ENCODE measurements at places on chromosomes 3 and 15. TPM values are rescaled to one million over a fixed set of nuclear protein-coding genes. Genes with fewer than 3 reads are reported as not detected.

The GPR160 gene
- total RNA-seq = 12.5 TPM

The B4GALT4 gene
- total RNA-seq = 50.6 TPM

DNA sequence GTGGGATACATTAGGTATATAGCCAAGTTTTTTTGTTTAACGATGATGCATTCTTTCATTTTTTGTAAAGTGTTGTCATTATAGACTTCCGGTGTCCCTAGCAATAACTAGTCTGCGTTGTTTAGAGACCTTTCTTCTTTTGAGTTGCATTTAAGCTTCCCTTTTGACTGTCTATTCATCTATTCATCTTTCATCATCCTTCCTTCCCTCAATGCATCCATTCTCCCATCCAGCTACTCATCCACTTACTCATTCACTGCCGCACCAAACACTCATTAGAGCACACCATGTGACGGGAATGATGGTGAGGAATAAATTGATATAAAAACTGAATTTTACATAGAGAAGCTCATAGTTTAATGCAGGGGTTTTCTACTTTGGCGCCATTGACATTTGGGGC, 32.9 kb downstream of the OR4F15 start:
- no peak for DNase-seq

The CYP8B1 gene
- total RNA-seq = 2.6 TPM

DNA sequence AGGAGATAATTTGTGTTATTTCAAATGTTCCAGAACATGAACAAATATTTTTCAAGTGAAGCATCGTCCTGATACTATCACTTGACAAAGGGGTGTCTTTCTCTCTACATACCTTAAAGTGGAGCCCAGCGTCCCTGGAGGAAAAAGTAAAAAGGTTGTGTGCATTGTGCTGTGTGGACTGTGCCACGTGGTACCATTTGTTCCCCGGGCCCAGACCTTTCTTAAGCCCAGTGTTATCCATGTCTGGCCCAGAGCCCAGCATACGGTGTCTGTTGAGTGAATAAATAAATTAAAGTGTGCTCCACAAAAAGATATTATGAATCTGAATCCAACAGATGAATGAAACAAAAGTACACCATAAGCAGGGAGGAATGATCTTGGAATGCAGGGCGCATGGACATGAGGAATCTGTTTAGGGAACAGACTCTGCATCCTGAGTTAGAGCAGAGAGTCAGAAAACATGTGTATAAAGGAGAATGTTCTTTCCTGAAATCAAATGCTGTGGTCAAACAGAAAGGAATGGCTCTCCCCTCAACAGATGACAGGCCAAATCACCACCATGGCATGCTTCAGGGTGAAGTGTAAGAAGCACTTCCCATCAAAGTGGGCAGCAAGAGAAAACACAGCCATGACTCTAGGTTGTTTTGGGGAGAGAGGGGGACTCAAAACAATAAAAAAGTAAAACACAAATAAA, 8.1 kb upstream of the PRSS50 start:
- peak; percentile 86 for DNase-seq

GRCh38 chr3:3799173-3800079, at the start of gene LRRN1:
Gene LRRN1, plus strand, starts transcription at chr3:3799431. Its CDS starts 45,211 bp downstream, at chr3:3844642.
- peak; percentile 73 for DNase-seq

The SH2D7 gene
- total RNA-seq = 0.24 TPM

DNA sequence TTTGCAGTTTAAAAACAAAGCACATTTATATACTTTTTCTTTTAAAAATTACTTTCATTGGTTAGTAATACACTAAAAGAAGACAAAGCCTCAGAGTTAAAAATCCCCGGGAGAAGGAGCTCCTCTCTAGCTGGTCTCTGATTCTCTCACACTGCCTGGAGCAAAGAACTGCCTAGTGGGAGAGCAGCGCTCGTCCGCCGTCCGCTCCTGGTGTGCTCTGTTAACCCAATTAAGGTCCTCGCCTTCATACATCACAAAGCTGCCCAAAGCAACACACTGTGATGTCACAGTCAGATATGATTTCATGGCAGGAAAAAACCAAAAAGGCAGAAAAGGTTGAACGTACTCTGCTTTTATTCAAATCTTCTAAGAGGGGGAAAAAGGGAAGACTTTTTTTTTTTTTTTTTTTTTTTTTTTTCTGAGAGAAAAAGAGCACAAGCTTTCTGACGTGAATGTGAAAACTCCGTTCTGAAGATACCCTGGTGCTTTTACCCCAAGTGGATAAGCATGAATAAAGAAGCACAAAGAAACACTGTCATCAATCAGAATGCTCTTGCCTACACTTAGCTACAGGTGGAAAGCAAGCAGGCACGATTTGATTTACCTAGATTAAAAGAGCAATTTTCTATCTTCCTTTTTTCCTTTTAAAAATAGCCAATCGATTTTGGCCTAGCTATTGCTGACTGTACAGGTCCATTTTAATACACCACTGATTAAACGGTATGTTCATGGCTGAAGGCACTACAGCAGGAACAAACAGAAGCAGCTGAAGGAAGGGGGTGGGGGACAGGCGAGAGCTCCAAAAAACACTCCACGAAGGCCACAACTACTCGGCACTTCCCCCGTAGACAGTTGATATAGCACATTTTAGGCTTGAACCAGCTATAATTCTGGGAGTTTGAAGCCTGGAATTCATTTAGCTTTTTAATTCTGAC, 115.2 kb downstream of the TIGIT start:
- no peak for DNase-seq

DNA sequence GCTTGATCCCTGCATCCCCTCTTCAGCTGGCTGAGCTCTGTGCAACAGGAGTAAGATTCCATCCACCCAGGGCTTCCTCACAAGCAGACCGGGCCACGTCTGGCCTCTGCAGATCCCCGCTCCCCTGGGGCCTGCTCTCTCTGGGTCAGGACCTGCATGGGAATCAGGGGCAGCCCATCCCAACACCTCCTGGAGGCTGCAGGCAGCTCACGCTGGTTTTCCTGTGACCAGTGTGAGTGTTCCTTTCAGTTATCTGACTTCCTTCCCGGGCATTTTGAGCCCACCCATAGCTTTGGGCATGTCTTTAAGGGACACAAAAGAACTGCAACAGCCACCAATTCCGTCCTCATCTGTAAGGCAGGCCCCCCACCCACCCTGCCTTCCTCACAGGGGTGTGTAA, 16.3 kb downstream of the NUP210 start:
- no peak for DNase-seq

The PIK3R4 gene
- 20.0 TPM for total RNA-seq

The RPUSD2 gene
- total RNA-seq = 8.4 TPM

The MESP2 gene
- not detected for total RNA-seq

DNA sequence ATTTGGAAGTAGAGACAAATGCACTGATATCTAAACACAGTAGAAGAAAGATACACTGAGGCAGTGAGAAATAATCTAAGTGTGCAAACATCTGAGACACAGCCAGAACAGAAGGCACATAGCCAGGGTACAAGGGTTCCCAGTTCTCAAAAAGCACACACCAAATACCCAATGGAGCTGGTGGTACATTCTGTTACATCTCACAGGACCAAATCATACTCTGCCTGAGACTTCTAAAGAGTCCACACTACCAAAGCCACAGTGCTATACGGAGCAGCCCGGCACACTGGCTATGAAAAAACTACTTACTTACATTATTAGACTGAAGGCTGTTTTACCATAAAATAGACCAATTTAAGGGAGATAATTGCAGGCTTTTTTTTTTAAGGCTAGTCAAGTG, 19.3 kb downstream of the CLPX start:
- no peak for DNase-seq

- no peak for DNase-seq
These were observed 9.0 kb downstream of the ACKR4 start for GRCh38 chr3:132606085-132606484.

GRCh38 chr15:59825901-59826300, 136.8 kb upstream of the BNIP2 start:
- no peak for DNase-seq

- DNase-seq = no peak
These were observed 36.5 kb upstream of the NPHP3 start for GRCh38 chr3:132758740-132759139.

GRCh38 chr3:98848108-98848507, 53.4 kb downstream of the DCBLD2 start:
- no peak for DNase-seq

- no peak for DNase-seq
These were observed 8.0 kb upstream of the KNG1 start for GRCh38 chr3:186708983-186709679.

The CELF6 gene
- total RNA-seq = 1.9 TPM

The CPLX3 gene
- total RNA-seq = 0.72 TPM

The PIERCE2 gene
- not detected for total RNA-seq

All from umbilical cord (tissue), 2 donors.